ENCODE measurements at places on chromosomes 6 and 20.
A peak's percentile ranks its signal among the peaks of the same experiment; 100 is the strongest.

DNA sequence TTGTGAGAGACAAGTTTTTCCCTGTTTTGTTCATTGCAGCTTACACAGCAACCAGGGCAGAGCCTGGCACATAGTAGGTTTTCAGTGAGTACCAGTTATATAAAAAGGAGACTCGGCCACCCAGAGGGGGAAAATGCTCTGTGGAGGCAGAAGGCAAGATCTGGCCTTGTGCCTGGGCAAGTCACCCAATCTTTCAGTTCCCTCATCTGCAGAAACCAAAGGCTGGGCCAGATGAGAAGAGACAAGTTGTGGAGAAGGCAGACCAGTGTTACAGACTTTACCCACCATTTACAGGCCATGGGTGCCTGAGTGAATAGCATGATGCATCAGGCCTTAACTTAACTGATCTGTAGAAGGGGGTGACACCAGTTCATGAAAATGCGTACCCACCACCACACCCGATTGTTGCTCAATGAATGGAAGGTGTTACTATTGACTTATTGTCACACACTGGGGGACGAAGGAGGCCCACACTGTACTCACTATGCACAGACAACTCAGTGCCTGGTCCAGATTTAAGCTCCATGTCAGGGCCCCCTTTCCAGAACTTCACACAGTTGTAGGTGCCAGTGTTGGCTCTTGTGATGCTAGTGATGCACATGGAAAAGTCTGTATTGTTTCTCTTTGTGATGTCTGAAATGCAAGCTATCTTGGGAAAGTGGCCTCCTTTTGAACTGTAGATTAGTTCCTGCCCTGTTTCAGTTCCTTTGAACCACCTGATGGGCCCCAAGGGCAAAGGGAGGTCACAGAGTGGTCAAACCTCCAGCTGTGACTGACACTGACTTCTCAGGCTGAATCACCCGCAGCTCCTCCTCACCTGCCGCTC is 64.3 kb upstream of the SIRPG start:
- no peak for DNase-seq

GRCh38 chr20:3777716-3778629 is 3.3 kb downstream of the SPEF1 start:
- no peak for DNase-seq

- no peak for DNase-seq
Observed at GRCh38 chr20:62707276-62707920, 1.2 kb upstream of the NTSR1 start.

GRCh38 chr20:33076662-33077372 is 2.6 kb upstream of the BPIFB4 start:
- DNase-seq, result no peak

DNA sequence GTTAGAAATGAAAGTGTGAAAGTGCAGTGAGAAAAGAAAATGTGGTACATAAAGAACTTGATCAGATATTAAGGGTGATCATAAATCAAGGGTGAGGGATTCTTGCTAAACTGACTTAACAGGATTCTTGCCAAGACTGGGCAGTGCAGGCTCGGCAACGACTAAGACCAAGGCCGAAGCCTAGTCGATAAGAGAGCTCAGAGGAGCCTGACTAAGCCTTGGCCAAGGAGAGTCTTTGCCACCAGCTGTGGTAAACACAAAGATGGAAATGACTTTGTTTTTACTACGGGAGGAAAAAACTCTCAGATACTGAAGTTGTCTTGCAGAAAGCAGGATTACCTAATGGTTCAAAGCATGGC is 196.6 kb downstream of the LY86 start:
- no peak for DNase-seq

- DNase-seq, result no peak
Observed at GRCh38 chr20:38298768-38299288, 5.1 kb upstream of the BPI start.

GRCh38 chr20:45189861-45190260 is 15.2 kb downstream of the PI3 start:
- no peak for DNase-seq

GRCh38 chr6:136969930-136970329 is 47.8 kb downstream of the SLC35D3 start:
- DNase-seq, result no peak

DNA sequence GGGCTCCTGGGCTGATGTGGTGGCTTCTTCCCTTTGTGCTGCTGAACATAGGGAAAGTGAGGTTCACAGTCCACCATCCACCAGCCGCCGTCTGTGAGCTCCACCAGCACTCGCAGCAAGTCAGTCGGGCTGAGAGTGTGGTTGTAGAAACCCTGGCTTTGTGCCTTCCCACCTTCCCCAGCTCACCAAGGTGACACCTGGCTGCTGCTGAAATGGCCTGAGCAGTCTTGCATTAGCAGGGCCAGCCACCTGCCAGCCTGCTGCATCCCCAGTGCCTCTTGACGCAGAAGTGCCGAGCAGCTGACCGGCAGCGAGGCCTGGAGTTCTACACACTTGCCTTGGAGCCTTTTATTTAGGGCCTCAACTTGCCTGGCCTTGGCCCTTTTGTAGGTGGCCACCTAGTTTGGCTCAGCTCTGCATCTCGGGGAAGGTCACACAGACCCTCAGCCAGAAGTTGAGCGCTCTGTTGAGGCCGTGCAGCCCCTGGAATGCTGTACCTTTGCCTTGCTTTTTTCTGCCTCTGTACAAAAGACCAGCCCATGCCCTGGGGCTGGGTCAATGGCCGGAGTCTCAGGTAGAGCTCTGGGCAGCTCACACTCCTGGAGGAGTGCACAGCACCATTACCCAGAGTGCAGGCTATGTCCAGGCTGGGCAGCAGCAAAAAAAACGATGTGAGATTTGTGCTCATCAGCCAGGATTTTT is 76.5 kb downstream of the PTPN1 start:
- peak; percentile 17 for DNase-seq

DNA sequence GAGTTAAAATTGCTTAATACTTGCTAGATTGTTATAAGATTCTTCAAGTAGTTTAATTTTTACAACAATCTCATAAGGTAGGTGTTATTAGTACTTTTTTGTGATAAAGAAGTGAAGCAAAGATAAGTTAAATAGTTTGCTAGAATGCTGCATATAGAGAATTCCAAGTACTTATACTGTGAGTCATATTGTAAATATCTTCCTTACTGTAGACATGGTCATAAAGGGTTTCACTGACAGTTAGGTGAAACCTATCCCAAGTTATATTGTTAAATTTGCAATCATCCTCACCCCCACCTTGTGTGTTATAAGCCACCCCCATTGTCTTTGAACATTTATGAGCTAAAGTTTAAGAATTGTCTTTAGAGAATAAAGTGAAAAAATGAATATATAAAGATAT is 142.0 kb downstream of the FAM83B start:
- no peak for DNase-seq

DNA sequence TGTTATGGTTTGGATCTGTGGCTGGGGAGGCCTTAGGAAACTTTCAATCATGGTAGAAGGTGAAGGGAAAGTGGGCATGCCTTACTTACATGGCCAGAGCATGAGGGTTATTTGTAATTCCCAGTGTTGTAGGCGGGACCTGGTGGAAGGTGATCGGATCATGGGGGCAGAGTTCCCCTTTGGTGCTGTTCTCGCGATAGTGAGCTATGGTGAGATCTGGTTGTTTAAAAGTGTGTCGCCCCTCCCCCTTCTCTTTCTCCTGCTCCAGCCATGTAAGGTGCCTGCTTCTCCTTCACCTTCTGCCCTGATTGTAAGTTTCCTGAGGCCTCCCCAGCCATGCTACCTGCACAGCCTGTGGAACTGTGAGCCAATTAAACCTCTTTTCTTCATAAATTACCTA is 145.8 kb downstream of the TFAP2C start:
- no peak for DNase-seq

DNA sequence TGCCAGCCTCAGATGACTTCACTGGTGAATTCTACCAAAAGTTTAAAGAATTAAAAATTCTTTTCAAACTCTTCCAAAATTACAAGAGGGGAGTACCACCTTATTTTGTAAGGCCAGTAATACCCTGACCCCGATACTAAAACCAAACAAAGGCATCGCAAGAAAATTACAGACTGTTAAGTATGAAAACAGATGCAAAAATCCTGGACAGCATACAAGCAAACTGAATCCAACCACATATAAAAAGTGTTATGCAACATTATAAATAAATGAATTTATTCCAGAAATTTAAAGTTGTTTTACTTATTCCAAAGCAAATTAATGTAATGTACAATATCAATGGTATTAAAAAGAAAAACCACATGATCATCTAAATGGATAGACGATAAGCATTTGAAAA is 873.6 kb upstream of the GJE1 start:
- no peak for DNase-seq

DNA sequence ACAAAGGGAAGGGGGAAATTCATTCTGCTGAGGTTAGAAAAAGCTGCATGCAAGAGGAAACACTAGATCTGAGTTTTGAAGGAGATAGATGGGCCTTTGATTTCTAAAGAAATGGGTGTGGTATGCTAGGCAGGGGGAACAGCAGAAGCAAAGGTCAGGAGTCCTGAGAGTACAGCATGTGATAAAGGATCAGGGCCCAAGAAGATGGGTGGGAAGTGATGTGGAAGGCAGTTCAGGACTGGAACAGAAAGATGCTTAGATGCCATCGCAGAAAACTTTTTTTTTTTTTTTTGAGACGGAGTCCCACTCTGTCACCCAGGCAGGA is 126.2 kb downstream of the ALDH8A1 start:
- no peak for DNase-seq

GRCh38 chr6:146855889-146856288 is 257.1 kb downstream of the ADGB start:
- DNase-seq, result no peak

- DNase-seq, result no peak
Observed at GRCh38 chr20:24653306-24653705, 183.9 kb downstream of the SYNDIG1 start.

- no peak for DNase-seq
Observed at GRCh38 chr20:49999329-49999728, 16.5 kb downstream of the SNAI1 start.

DNA sequence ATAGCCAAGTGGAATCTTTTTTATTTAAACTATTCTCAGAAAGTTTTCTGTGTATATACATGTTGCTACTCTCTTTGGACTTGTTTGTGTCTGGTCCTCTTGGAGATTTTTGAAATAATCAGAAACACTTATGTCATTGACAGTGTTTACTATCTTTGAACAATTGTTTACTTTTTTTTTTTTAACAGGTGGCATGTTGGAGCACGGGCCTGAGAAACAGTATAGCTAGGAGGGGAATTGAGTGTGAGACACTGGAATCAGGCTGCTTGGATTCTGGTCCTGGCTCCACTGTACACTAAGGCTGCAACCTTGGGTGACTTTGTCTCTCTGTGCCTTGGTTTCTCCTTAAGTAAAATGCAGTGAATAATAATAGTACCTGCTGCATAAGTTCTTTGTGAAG is 279.6 kb downstream of the PRL start:
- no peak for DNase-seq

DNA sequence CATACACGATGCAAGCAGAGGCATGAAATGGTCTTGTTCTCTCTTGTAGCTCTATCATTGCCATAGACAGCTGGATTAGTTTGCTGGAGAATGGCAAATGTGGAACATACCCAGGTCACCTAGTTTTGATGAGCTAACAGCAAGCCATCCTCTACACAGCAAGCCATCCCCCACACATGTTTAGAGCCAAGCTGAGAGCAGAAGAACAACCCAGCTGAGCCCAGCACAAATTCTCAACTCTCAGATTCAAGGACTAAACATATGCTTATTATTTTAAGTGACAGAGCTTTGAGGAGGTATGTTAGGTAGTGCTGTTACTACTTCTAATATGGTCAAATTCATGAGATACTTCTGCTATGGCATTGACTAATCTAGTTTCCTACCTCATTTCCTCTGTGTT is 230.3 kb downstream of the OTOR start:
- DNase-seq, result no peak

DNA sequence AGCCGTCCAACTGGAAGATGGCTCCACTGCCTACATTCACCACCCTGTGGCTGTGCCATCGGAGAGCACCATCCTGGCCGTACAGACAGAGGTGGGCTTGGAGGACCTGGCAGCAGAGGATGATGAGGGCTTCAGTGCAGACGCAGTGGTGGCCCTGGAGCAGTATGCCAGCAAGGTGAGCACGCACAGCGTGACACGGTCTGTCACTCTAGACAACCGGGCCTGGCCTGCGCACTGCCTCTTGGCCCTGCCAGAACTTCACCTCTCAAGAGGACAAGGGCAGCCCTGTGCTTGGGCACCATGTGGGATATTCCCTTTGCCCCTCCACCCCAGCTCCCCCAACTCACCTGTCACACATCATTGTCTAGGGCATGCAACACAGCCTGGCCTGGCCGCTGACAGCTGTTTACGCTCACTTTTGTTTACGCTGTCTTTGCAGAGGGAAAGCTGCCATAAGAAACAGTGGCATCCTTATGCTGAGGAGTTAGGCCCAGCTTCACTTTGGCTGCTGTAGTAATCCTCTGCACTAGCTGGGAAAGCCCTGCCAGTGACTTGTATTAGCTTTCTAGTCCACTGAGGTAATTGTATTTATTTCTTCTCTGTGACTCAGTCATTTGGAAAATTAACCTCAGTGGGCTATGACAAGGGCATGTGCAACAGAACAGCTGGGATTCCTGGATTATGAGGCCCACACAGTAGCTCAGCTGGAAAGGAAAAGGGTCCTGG is 9.8 kb upstream of the DEF6 start:
- no peak for DNase-seq

DNA sequence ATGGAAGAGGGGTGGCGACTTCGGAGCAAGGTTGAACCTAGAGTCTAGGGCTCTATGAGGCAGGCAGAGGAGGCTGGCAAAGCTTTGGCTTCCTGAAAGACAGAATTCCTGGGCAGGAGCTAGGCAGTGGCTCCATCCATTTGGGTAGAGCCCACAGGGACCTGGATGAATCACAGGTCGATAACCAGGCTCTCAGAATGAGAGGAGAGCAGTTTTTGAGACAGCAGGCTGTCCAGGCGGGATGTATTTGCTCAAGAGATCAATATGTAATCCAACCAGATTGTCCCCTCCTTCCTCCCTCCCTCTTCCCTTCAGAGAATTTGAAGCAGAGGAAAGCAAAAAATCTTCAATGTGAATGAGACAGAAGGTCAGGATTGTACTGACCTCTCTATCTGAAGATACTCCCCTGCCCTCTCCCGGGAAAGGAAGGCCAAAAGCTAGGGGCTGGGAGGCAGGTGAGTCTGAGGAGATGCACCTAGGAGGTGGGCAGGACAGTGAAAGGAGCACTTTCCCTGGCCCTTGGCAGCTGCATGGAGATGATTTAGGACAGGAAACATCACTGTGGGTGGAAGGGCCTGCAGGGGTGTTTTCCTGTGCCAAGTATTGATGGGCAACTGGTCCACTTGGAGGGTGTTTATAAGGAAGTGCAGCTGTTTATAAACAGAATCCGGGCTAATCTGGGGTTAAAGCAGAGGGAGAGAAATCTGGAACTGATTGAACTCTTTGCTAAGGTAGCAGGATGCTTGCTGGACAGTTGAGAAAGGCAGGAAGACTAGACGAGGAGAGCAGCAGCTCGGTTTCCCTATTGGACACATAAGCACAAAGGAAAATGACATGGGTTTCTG is 212.4 kb upstream of the LRFN2 start:
- DNase-seq, result no peak

DNA sequence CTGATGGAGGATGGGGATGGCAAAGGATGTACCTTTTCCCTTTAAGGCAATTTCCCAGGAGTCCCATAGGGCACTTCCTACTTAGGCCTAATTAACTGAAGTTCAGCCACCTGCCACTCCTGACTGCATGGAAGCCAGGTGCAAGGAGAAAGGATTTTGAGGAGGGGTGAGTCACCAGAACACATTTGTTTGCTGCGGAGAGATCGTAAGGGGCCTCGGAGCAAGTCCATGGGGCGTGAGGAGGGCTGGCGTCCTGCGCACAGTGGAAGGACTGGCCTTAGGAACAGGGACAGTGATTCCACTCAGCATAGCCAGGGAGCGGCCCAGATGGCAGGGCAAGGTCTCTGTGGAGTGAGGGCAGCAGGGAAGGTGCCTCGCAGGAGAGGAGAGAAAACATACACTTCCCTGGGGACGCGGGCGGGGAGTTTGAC is 11.8 kb upstream of the MAP1LC3A start:
- DNase-seq, result peak; percentile 70
